GM06990 (cell line): ENCODE measurements at places on chromosomes 13 and 19.

- no peak for DNase-seq
Observed at GRCh38 chr19:6480848-6481415, 655 bp downstream of the DENND1C start.

- DNase-seq, result no peak
Observed at GRCh38 chr19:2603334-2603733, 99.2 kb downstream of the GNG7 start.

DNA sequence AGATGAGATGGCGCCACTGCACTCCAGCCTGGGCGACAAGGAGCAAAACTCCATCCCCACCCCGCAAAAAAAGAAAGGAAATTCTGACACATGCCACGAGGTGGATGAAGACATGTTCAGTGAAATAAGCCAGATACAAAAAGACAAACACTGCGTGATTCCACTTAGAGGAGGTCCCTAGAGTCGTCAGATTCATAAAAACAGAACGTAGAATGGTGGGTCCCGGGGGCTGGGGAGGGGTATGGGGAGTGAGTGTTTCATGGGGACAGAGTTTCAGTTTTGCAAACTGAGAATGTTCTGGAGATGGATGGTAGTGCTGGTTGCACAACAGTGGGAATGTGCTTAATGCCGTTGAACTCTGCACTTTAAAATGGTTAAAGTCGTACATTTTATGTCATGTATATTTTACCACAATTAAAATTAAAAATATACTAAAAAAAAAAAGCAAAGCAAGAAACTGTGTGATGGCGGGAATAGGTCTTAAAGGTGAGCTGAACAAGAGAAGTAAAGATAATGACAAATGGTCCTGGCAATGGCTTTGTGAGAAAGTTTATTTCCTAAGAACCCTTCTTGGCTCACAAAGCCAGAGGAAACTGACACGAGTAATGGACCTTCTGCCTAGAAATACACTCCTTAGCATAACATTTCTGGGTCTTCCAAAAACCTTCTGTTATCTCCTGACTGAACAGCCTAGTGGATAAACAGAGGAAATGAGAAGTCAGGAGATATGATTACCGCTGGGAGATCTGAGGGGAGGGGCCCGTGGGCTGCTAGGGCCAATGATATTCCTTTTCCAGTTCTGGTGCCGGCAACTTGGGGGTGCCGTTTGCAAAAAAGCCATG, 4.2 kb upstream of the SPC24 start:
- DNase-seq, result no peak

- DNase-seq, result peak; percentile 57
Observed at GRCh38 chr19:53102756-53103233, 427 bp downstream of the ZNF160 start.

DNA sequence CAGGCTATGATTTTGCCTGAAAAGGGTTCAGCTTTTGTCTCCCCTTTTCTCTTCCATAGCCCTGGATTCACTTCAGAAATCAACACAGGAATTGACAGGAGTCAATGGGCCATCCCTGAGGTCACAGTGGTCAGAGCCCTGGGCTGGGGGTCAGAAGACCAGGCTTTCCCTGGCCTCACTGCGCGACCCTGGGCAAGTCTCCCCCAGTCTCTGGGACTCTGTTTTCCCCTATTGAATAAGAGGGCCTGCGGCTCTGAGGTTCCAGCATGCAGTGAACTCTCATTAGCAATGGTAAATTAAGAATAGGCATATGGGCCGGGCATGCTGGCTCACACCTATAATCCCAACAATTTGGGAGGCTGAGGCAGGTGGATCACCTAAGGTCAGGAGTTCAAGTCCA, 30.7 kb upstream of the VSTM2B start:
- no peak for DNase-seq

GRCh38 chr13:92745258-92745657, 481.3 kb upstream of the GPC6 start:
- DNase-seq, result no peak

DNA sequence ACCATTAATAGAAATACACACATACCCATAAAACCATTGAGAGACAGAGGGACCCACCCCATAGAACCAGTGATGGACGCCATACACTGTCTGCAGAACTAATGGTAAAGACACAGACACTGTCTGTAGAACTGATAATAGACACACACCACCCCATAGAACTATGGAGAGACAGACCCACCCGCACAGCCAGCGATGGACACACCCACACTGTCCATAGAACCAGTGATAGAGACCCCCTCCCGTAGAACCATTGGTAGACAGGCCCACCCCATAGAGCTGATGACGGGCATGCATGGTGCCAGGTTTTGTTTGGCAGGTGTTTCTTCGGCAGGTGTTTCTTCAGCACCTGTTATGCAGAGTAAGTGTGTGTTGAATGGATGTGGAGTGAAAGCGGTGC, 88.3 kb upstream of the TEX29 start:
- no peak for DNase-seq

DNA sequence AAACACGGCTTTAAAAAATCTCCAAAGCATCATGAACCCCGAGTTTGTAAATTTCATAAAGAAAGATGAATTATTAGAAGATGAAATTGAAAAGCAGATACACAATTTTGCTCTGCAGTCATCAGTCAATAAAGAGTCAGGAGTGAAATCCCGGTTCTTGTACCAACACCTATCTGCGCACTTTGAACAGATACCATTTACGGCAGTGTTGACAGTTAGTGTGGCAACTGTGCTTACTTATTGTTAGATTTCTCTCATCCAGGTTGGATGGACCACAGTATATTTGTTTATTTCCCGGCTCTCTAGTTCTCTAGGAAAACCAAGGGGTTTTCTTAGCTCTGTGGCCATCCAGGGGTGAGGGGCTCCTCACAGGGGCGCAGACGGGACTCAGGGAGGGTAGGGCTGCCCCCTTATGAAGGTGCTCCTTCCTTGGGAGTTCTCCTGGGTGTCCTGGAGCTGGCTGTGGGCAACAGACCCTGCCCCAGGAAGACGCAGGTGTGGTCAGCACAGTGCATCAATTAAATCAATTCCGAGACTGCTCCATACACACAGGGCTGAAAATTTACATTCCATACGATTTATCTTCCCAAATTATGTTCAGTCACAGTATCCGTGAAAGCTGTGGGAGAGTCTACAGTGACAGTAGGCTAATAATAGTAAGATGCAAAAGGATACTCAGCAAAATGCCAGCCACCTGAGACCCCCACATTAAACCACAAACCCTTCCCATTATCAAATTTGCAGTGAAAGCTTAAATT, 107.0 kb upstream of the C1QTNF9B start:
- no peak for DNase-seq

GRCh38 chr19:2627855-2628254, 74.6 kb downstream of the GNG7 start:
- no peak for DNase-seq

- no peak for DNase-seq
Observed at GRCh38 chr13:96089139-96089538, 768 bp upstream of the HS6ST3 start.

DNA sequence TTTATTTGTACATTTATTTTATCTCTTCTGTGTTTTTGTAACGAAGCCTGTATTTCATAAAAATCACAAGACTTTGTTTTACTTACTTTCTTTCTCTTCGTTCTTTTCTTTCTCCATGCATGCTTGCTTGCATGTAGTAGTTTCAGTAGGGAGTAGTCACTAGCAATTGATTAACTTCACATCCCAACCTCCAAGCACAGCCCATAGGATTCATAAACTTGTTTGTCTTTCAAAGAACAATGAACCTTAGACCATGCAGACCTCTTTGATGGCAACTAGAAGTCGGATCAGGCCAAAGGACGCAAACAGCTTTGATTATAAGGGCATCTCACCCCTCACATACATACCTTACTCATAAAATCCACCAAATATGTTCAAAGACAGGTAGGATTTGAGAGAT, 3.1 kb upstream of the PRR20A start:
- DNase-seq, result no peak

GRCh38 chr19:35459414-35460082, 11.5 kb downstream of the FFAR2 start:
- DNase-seq, result no peak

DNA sequence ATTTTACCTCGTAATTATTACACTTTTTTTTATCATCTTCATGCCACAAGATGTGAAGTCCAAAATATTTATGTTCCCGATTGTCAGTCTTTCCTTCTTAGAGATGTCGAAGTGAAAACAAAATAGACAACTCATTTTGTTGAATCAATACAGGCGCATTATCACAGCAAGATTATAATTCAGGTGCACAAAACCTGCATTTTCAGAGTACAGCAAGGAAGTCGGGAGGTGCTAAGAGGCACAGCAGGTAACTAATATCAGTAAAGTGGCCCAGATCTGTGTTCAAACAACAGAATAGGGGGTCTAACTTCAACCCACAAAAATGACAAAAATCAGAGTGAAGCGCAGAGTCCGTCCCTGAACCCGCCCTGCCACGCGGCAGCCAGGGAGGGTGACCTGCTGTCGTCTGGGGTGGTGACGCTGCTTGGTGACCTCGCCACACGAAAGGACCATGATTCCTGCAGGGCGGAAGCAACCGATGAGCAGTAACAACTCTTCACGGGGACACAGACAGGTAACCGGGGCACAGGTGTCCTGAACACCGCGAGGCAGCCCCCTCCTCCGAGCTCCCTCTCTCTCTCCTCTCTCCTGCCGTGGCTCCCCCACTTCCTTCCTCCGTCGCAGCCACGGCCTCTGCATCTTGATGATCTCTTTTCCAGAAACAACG, 50.9 kb upstream of the SPACA7 start:
- no peak for DNase-seq
